Activated CD4-positive, alpha-beta T cell treated with anti-CD3 and anti-CD28 coated beads for 24 hours (primary cell): ENCODE measurements at places on chromosomes 3 and 15.

DNA sequence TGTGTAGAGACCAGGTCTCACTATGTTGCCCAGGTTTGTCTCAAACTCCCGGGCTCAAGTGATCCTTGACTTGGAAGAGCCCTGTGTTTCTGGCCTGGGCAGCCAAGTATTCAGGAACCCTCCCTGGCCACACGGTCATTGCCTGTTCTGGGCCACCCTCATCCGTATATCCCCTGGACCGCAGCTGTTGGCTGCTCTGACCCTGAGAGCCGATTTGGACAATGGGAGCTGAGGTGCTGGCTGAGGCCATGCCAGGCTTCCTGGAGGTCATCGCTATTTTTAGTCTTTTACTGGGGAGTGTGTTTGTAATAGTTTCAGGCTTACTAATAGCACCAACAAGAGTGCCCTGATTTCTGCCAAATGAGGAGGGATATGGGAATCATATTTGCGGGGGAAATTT is 60.7 kb downstream of the ADAMTS7 start:
- DNase-seq: no peak

GRCh38 chr3:31291818-31292217 is 240.9 kb upstream of the STT3B start:
- DNase-seq: no peak

GRCh38 chr3:6867269-6867668 is 6.4 kb downstream of the GRM7 start:
- DNase-seq: no peak

DNA sequence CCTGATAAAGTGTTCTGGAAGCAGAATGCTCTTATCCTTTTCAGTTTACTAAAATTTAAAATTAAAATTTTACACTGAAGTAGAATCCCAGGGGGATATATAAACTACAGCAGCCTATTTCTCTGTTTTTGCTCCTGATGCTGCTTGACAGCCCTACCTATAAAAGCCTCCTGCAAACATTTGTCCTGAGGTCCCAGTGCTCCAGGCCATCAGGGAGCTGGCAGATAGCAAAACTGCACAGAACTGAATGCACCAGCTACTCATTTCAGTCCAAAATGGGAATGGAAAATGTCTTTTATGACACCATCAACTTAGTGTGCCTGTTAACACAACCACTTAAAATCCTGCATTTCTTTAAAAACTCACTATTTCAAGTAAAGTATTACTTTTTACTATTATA is 50.1 kb downstream of the FRMD5 start:
- DNase-seq: no peak

- peak; percentile 78 for DNase-seq
Observed at GRCh38 chr15:75029378-75030022, 6.1 kb downstream of the PPCDC start.

GRCh38 chr3:128293930-128294329 is 140.6 kb downstream of the EEFSEC start:
- no peak for DNase-seq

GRCh38 chr3:31253782-31254181 is 278.9 kb upstream of the STT3B start:
- no peak for DNase-seq

GRCh38 chr15:57406062-57406772 is 29.9 kb downstream of the CGNL1 start:
- DNase-seq: no peak
